Omental fat pad (tissue), 4 donors: ENCODE measurements at places on chromosomes 11 and 22.

DNA sequence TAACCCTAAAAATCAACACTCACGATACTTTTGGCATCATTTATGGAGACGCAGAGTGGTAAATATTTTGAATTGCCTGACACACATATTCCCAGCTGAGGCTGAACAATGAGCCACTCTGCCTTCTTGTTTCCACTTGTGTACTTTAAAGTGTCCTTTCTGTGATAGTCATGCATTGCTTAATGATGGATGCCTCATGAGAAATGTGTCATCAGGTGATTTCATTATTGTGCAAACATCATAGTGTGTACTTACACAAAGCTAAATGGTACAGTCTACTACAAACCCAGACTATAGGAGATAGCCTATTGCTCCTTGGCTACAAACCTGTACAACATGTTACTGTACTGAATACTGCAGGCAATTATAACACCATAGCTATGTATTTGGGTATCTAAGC lies 44.2 kb downstream of the MRE11 start:
- no peak for DNase-seq

GRCh38 chr11:82080160-82080559 lies 653.5 kb downstream of the FAM181B start:
- no peak for DNase-seq

GRCh38 chr11:15200696-15201095 lies 86.0 kb downstream of the INSC start:
- DNase-seq, result no peak

- no peak for DNase-seq
Observed at GRCh38 chr22:38243007-38243765, 29.6 kb downstream of the TMEM184B start.

- DNase-seq, result no peak
Observed at GRCh38 chr11:64583296-64584262, 7.4 kb upstream of the SLC22A12 start.

- no peak for DNase-seq
Observed at GRCh38 chr11:87281496-87281895, 243.8 kb downstream of the TMEM135 start.

- no peak for DNase-seq
Observed at GRCh38 chr11:71936825-71937224, 8.0 kb downstream of the RNF121 start.

GRCh38 chr11:93464927-93465540 lies 78.2 kb downstream of the SMCO4 start:
- DNase-seq, result no peak

DNA sequence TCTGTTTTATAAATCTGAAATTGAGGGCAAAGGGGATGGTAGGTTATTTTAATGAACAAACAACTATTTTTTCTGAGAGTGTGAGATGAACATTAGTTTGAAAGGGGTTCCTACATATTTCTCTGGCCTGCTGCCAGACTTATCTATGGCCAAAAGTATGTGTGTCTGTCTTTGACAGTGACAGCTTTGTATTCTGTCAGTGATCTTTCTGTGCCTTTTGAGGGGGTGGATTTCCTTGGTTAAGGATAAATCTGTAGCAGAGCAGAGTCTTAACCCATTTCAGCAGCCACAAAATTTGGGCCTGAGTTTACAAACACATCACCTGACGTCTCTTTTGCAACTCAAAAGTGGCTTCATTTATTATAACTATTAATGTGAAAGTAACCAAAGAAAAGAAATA lies 30.9 kb downstream of the ZFTA start:
- DNase-seq, result no peak

GRCh38 chr11:90202342-90202741 lies 20.5 kb downstream of the CHORDC1 start:
- no peak for DNase-seq

DNA sequence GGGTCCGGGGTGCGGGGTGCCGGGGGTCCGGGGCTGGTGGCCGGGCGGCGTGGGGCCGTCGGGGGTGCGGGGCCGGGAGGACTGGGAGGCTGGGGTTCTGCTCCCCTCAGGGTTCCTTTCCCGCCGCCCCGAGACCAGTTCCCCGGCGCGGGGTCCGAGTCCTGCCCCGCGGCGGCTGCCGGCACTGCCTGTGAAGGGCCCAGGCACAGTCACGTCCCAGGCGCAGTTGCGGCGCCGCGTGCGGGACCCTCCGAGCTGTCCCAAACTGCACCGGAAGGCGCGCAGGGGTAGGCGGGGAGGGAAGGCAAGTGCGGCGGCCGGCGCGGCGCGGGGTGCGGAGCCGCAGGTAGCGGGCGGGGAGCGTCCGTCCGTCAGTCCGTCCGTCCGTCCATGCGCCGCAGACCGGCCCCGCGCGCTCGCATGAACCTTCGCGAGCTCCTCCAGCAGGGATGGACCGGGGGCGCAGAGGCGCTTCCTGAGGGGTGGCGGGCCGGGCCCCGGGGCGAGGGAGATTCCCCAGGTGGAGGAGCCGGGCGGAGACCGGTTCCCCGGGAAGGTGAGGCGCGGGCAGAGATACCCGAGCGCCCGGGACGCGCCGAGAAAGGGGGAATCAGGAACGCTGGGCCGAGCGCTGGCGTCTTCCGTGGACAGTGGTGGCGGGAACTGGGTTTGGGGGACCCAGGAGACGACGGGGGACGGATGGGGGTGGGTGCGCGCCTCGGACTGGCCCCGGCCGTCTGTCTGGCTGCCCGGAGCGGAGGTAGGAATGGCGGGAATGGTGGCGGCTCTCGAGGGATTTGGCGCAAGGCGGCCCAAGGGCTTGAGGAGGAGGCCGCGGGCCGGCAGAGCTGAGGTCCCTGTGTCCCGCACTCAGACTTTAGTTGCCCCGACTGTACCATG lies 3.1 kb upstream of the ADORA2A start:
- no peak for DNase-seq

DNA sequence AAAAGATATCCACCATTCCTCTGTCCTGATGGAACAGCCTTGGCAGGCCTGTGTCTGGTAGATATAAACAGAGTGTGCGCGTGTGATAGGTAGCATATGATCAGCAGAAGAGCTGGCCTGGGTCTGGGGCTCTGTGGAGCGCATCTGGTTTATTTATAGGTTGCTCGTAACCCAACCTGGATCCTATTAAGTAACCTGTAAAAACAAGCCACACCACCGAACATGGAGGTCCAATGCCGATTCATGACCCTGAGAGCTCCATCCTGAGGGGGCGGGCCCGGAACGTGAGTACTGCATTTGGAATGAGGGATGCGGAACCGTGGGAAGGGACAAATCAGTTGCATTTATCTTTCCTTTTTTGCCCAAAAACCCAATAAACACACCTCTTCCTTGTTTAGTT lies 31.9 kb upstream of the APOL5 start:
- no peak for DNase-seq

GRCh38 chr11:29751618-29752017 lies 265.2 kb downstream of the KCNA4 start:
- DNase-seq, result no peak

DNA sequence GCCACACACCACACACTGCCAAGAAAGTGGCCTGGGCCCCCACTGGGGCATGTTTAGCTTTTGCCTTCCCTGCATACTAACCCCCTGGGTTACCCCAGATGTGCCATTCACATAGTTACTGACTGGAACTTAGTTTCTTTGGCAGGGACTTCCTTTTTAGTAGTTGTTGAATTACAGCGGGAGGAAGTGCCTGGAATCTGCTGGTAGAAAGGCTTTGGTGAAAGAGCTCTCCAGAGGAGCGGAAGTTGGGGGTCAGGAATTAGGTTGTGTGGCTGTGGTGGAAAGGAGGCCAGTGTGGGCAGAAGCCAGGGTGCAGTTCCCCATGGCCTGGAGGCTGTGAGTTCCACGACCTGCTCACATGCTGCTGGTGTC lies 69.0 kb downstream of the MED15 start:
- no peak for DNase-seq

DNA sequence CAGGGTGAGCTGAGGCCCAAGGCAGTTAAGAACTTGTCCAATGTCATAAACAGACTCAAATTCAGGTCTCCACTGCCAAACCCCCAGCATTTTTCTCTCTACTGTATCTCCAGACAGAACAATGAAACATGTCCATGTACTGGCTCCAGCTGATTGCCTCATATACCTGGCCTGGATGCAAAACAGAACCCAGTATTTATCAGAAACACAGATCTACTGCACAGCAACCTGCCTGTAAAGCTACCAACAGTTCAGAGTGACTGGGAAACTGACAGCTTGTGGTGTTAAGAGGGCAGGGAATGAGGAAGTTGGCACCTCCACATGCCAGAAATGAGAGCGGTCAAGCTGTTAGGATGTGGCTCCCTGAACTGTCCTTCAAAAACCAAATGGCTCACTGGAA lies 41.6 kb downstream of the C11orf71 start:
- DNase-seq, result no peak

DNA sequence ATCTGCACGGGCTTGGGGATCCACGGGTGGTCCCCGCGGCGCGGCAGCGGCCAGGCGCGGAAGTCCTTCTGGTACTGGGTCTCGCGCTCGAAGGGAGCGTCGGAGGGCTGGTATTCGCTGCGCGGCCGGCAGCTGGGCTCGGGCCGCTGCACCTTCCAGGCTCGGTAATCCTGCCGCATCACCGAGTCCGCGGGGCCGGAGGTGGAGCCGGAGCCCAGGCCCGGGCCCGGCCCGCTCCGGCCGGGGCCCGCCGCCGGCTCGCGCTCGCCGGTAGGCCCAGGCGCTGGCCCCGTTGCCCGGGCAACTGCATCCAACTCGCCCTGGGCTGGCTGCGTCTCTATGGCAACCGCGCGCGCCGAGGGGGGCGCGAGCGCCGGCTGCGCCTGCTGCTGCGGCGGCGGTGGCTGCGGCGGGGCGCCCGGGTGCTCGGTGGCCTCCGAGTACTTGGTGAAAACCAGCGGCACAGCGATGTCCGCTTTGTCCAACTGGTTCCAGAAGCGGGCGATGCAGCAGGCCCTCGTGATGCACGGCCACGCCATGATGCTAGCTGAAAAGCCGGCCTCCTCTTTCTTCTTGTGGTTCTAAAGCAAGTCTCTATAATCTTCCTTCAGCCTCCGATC lies 897 bp downstream of the MAP6 start:
- no peak for DNase-seq

DNA sequence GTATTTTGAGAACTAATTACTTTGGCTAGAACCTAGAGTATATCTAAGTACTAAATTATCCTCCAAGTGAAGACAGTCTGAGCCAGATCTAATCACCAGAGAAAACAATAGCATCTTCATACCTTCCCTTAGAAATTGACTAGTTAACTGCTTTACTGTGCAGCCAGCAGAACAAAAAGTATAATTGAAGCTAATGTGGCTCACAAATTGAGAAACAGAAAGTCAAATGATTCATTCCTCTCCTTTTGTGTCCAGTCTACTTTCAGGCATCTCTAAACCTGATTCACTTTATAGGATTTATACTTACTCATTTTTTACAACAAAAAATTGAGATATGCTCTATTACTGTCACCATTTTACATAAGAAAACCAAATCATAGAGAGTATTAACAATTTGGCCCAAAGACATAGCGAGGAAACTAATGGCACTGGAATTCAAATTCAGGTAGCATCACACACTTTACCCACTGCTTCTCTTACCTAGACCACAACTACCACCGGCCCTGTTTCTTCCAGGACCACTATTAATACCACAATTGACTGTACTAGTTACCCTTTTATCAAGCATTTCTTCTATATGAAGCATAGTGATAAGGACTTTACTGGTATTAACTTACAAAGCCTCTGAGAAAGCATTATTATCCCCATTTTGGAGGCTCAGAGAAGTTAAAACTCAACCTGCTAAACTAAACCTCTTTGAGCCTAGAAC lies 1402.6 kb upstream of the TENM4 start:
- no peak for DNase-seq

DNA sequence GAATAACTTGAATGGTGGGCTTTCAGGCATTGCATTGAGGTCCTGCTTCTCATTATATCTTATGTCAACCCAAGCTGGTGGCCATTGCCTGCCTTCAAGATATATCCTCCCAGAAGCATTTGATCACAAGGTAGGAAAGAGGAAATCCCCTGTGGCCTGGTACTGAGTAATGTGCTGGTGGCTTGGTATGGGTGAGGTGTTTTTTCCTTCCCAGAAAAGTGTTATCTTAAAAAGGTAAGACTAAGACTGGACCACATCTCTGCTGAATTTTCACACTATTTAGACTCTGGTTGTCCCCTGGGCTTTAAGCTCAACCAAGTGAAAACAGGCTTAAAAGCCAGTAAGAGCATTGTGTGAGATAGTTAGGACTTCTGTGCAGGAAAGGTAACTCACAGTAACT lies 3.7 kb downstream of the INSC start:
- DNase-seq, result no peak

DNA sequence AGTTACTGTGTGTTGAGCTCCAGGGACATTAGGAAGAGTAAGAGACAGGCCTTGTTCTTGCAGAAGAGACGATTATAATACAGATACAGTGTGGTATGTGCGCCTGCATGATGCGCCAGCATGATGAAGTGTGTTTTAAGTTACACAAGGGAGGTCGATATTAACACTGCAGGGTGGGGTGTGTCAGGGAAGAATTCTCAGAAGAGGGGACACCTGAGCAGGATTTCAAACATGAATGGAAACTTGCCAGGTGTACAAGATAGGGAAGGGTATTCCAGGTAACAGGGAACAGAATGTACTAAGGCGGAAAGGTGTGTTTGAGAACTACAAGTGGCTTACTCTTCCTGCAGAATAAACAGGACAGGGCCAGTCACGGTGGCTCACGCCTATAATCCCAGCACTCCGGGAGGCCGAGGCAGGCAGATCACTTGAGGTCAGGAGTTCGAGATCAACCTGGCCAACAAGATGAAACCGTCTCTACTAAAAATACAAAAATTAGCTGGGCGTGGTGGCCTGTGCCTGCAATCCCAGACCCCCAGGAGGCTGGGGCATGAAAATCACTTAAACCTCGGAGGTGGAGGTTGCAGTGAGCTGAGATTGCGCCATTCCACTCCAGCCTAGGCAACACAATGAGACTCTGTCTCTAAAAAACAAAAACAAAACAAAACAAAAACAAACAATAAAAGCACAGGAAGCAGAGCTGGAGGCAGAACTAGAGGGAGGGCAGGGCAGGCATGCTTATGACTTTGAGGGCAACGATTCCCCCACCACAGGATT lies 59.0 kb downstream of the SYN3 start:
- DNase-seq, result no peak
